Activated CD4-positive, alpha-beta memory T cell treated with anti-CD3 and anti-CD28 coated beads, Interleukin-2, amount 10 ng/mL, durations not matched to agents 7 days and 5 days (primary cell): ENCODE measurements at places on chromosomes 2 and 18. TPM values are rescaled to one million over a fixed set of nuclear protein-coding genes. Genes with fewer than 3 reads are reported as not detected.

- no peak for DNase-seq
These were observed 28.2 kb downstream of the TSPYL6 start for GRCh38 chr2:54227798-54228197.

- DNase-seq, result no peak
These were observed 221.1 kb downstream of the C1D start for GRCh38 chr2:67841711-67842110.

DNA sequence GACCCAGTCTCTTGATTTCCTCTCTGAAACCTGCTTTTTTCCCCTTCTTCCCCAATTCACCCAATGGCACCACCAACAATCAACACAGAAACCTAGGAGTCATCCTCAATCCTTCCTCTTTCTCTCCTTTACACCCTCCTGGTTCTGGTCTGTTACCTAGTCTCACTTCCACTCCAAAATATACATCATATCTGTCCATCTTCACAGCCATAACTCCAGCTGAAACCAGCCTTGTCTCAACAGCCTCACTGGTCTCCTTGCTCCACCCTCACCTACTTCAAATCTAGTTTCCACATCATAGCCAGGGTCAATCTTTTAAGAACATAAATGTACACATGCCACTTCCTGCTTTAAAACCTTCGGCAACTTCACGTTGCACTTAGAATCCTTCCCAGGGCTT is 11.8 kb upstream of the TWSG1 start:
- no peak for DNase-seq

- no peak for DNase-seq
These were observed 88.5 kb downstream of the ICA1L start for GRCh38 chr2:202782940-202783558.

- DNase-seq, result no peak
These were observed 41.8 kb downstream of the RAPGEF4 start for GRCh38 chr2:172777431-172777830.

- DNase-seq, result no peak
These were observed 2.1 kb downstream of the GREB1 start for GRCh38 chr2:11535899-11536344.

- no peak for DNase-seq
These were observed 26.2 kb downstream of the ATAD2B start for GRCh38 chr2:23900541-23901322.

- no peak for DNase-seq
These were observed 47.0 kb downstream of the CYP27C1 start for GRCh38 chr2:127173057-127173456.

- DNase-seq, result no peak
These were observed 134.8 kb downstream of the SLC8A1 start for GRCh38 chr2:40317046-40317445.

The CFAP53 gene
- 0.83 TPM for total RNA-seq

The SCYGR4 gene
- not detected for total RNA-seq

The EVX2 gene
- total RNA-seq, result not detected
